ENCODE measurements at places on chromosomes 1 and 21. TPM values are rescaled to one million over a fixed set of nuclear protein-coding genes. Genes with fewer than 3 reads are reported as not detected.

DNA sequence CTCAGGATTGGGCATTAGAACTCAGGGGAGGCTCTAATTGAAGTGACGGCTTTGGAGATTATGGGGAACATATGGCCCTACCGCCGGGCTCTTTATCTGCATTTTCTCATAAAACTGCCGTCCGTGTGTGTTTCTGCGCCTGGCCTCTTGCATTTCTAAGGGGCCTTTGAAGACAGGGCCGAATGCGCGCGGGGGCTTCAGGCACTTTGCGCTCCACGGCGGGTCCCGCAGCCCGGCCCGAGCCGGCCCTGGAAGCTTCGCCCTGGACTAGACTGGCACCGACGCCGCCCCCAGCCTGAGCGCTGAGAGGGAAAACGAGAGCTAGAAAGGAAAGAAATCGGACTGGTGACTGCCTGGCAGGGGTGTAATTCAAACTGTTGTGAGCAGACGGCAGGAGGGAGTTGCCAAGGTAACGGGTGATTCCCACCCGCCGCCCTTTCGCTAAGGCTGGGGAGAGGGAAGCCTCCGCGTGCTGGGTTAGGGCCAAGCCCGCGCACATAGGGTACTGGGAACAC is 120.7 kb downstream of the LMX1A start:
- H3K36me3 ChIP-seq, result no peaks in the 10 kb centered on the region
- no peak for DNase-seq
- H3K27ac ChIP-seq, result no peak overlapping the region

DNA sequence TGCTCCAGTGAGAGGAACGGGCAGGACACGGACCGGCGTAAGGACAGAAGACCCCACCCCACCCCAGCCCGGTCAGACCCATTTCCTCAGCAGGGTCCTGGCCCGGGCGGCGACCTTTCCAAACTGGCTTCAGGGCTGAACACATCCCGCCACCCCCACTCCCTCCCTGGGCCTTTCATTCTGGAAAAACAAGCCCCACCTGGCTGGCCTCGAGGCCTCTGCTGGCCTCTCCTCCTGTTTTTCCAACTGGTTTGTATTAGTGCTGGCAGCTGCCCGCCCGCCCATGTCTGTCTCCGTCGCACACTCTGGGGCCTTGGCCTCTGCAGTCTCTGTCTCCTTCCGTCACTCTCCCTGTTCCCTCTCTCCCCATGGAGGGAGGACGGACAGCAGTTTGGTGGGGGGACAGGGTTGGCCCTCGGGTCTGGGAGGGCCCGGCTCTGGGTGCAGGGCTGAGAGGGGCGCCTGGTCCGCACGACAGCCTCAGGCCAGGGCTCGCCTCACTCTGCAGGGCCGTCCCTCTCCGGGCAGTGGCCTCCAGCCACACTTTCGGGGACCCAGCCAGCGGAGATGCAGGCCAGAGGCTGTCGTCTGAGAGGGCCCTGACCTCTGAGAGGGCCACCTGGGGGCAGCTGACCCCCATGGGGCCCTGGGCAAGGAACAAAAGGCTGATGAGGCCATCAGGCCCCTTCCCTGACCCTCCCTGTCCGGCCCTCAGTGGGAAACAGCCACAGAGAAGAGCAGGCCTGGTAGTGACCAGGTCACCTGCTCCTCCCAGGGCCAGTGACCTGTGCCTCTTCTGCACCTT is 1.5 kb upstream of the MXRA8 start:
- H3K4me3 ChIP-seq, result no peak overlapping the region
- H3K27me3 ChIP-seq, result peaks cover 10% of the 10 kb centered on the region
- peak overlapping the region; percentile 29 for H3K27ac ChIP-seq
- peak; percentile 9 for DNase-seq
- H3K4me1 ChIP-seq, result peaks cover 14% of the 10 kb centered on the region

- H3K27me3 ChIP-seq, result no peaks in the 10 kb centered on the region
- no peaks in the 10 kb centered on the region for H3K4me1 ChIP-seq
- H3K4me3 ChIP-seq, result no peak overlapping the region
- H3K27ac ChIP-seq, result no peak overlapping the region
- no peaks in the 10 kb centered on the region for H3K36me3 ChIP-seq
Observed at GRCh38 chr1:175870217-175870616, 126.8 kb upstream of the TNR start.

- DNase-seq, result no peak
- H3K4me3 ChIP-seq, result no peak overlapping the region
- H3K4me1 ChIP-seq, result peaks cover 12% of the 10 kb centered on the region
- H3K27ac ChIP-seq, result no peak overlapping the region
- no peaks in the 10 kb centered on the region for H3K36me3 ChIP-seq
Observed at GRCh38 chr21:38908537-38908936, 102.8 kb downstream of the ETS2 start.

GRCh38 chr1:162854245-162854882 is 6.6 kb downstream of the CCDC190 start:
- peaks cover 2% of the 10 kb centered on the region for H3K4me1 ChIP-seq
- peaks cover 3% of the 10 kb centered on the region for H3K27me3 ChIP-seq
- peak; percentile 14 for DNase-seq
- no peak overlapping the region for H3K4me3 ChIP-seq
- H3K36me3 ChIP-seq, result no peaks in the 10 kb centered on the region

GRCh38 chr21:45640001-45640887 is 3.3 kb upstream of the PCBP3 start:
- H3K36me3 ChIP-seq, result no peaks in the 10 kb centered on the region
- peaks cover 51% of the 10 kb centered on the region for H3K27me3 ChIP-seq
- H3K4me1 ChIP-seq, result no peaks in the 10 kb centered on the region
- no peak overlapping the region for H3K4me3 ChIP-seq

GRCh38 chr1:47722909-47723580 is 274.1 kb downstream of the TRABD2B start:
- peaks cover 81% of the 10 kb centered on the region for H3K27me3 ChIP-seq
- no peaks in the 10 kb centered on the region for H3K36me3 ChIP-seq
- H3K4me1 ChIP-seq, result peaks cover 13% of the 10 kb centered on the region
- no peak overlapping the region for H3K27ac ChIP-seq
- DNase-seq, result no peak

- no peaks in the 10 kb centered on the region for H3K4me1 ChIP-seq
- H3K27me3 ChIP-seq, result no peaks in the 10 kb centered on the region
- H3K4me3 ChIP-seq, result no peak overlapping the region
- H3K27ac ChIP-seq, result no peak overlapping the region
- H3K36me3 ChIP-seq, result no peaks in the 10 kb centered on the region
Observed at GRCh38 chr1:78348496-78349284, 142.1 kb upstream of the PTGFR start.

FOXD3 gene
- not detected for total RNA-seq

DNA sequence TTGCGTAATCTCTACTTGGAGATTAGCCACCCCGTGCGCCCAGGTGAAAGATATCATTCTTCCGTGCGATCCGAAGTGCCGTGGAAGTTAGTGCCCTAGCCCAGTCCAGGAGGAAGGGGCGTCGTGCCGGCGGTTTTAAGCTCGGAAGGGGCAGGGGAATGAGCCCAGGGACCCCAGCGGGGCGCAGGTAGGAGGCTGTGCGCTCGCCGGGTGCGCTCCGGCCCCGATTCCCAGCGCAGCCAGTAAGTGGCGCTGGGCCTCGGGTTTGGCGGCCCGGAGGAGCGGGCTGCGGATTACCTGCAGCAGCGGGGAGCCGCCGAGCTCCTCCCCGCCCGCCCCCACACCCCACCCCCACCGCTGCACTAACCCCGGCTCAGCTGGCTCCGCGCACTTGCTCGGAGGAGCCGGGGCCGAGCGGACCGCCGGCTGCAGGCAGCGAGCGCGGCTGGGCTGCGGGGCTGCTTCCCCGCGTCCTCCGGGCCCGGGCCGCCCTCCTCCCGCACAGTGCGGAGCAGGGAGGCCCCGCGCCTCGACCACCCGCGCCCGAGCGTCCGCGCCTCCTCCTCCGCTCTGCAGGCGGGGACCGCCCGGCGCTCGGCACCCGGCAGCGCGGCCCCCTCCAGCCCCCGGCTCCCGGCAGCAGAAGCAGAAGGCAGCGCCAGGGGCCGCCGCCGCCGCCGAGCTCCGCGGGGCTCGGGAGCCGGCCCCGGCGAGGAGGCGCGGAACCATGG is at the start of gene RYR2:
TSS of gene RYR2 (plus strand) at position 390 of the 731 bp plus-strand sequence. CDS start at position 728, 338 bp downstream.
- H3K4me1 ChIP-seq, result peaks cover 6% of the 10 kb centered on the region
- H3K27me3 ChIP-seq, result peaks cover 49% of the 10 kb centered on the region
- DNase-seq, result peak; percentile 42
- no peaks in the 10 kb centered on the region for H3K36me3 ChIP-seq
- peak within 1 kb of the TSS; percentile 68 for H3K4me3 ChIP-seq

- no peak overlapping the region for H3K4me3 ChIP-seq
- H3K27me3 ChIP-seq, result peaks cover 11% of the 10 kb centered on the region
- H3K36me3 ChIP-seq, result peaks cover 3% of the 10 kb centered on the region
- DNase-seq, result no peak
Observed at GRCh38 chr1:75588779-75589475, 22.0 kb downstream of the SLC44A5 start.

FTCD gene
- 49.3 TPM for total RNA-seq

- H3K36me3 ChIP-seq, result peaks cover 29% of the 10 kb centered on the region
- DNase-seq, result no peak
- no peak overlapping the region for H3K27ac ChIP-seq
- H3K4me3 ChIP-seq, result no peak overlapping the region
- H3K27me3 ChIP-seq, result no peaks in the 10 kb centered on the region
- peaks cover 4% of the 10 kb centered on the region for H3K4me1 ChIP-seq
Observed at GRCh38 chr1:225554216-225554812, 98.6 kb downstream of the ENAH start.

DNA sequence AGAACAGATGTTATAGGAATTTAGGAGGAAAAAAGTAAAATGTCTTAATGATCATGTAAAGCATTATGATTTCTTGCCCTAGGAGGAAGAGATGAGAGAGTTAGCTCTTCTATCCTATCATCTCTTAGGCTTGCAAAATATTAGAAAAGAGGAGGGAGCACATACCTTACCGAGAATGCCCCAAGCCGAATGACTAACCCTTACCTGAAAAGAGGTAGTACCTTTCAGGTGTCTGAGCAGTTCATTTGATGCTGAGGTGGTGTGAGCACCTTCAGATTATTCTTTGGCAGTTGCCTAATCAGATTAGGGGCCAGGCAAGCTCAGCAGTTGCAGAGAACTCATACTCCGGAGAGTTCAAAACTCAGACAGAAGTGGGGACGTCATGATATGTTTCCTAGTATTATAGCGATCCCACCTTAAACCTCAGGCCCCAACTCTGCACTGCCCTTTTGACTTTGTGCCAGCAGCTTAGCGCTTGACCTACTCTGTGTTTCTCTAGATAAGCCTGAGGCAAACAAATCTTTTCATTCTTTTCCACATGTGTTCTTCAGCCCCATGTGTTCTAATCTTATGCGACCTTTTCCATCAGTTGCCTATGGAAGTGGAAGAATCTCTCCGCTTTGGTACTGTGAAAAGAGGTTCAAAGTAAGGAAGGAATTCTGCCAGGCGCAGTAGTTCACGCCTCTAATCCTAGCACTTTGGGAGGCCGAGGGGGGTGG is 52.5 kb downstream of the ATP2B4 start:
- H3K27me3 ChIP-seq, result no peaks in the 10 kb centered on the region
- no peak for DNase-seq
- no peak overlapping the region for H3K27ac ChIP-seq

AMY2A gene
- total RNA-seq, result not detected

DNA sequence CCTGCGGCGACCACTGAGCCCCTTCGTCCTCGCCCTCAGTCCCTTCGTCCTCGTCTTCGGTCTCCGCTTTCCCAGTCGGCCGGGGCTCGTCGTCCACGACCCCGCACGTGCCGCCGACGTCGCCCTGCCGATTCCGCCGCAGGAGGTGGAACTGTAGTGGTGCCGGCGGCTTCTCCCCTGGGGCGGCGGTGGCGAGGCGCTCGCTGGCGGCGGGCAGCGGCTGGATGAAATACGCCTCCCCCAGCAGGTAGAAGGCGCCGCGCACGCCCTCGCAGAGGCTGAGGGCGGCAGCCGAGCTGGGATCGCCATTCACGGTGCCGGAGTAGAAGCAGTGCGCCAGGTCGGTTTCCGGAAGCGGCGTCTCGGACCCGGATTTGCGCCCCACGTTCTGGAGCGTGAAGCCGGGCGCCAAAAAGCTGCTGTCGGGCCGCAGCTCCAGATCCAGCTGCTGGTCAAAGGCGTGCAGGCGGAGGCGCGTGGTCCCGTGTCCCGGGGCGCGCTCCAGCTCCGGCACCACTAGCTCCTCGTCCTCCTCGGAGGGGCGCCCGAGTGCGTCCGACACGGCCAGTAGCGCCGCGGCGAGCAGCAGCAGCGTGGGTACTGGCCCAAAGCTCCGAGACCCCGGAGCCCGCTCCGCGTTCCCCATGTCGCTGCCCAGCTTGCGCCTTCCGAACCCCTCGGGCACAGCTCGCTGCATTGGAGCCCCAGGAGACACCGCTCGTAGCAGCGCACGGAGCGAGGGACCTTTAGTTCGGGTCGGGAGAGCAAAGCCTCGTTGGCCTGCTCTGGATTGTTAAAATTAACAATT is 747 bp downstream of the ADAMTS1 start:
- peaks cover 8% of the 10 kb centered on the region for H3K27me3 ChIP-seq
- peak; percentile 51 for DNase-seq
- peaks cover 22% of the 10 kb centered on the region for H3K36me3 ChIP-seq
- peak overlapping the region; percentile 98 for H3K27ac ChIP-seq

TTC3 gene
- total RNA-seq, result 281 TPM

AIM2 gene
- total RNA-seq, result 2.1 TPM

ADCY10 gene
- total RNA-seq, result 0.55 TPM

- H3K27ac ChIP-seq, result no peak overlapping the region
- DNase-seq, result no peak
- peaks cover 2% of the 10 kb centered on the region for H3K36me3 ChIP-seq
- no peak overlapping the region for H3K4me3 ChIP-seq
Observed at GRCh38 chr1:165632152-165632469, 1.1 kb downstream of the MGST3 start.

- H3K36me3 ChIP-seq, result peaks cover 16% of the 10 kb centered on the region
- no peak for DNase-seq
- H3K27me3 ChIP-seq, result no peaks in the 10 kb centered on the region
- H3K4me3 ChIP-seq, result no peak overlapping the region
- H3K4me1 ChIP-seq, result peaks cover 49% of the 10 kb centered on the region
Observed at GRCh38 chr1:12456979-12457378, 161.0 kb downstream of the DHRS3 start.

- DNase-seq, result no peak
- H3K4me1 ChIP-seq, result no peaks in the 10 kb centered on the region
- no peak overlapping the region for H3K4me3 ChIP-seq
- H3K27me3 ChIP-seq, result no peaks in the 10 kb centered on the region
- H3K27ac ChIP-seq, result no peak overlapping the region
Observed at GRCh38 chr1:104629589-104629988, 879.9 kb downstream of the AMY1C start.

GRCh38 chr1:207805841-207806421 is 54.1 kb downstream of the CD46 start:
- H3K4me1 ChIP-seq, result peaks cover 12% of the 10 kb centered on the region
- no peak overlapping the region for H3K27ac ChIP-seq
- no peak overlapping the region for H3K4me3 ChIP-seq
- H3K27me3 ChIP-seq, result no peaks in the 10 kb centered on the region

GRCh38 chr1:1179983-1180861 is 6.5 kb downstream of the TTLL10 start:
- peaks cover 2% of the 10 kb centered on the region for H3K4me1 ChIP-seq
- H3K27me3 ChIP-seq, result peaks cover 4% of the 10 kb centered on the region
- H3K36me3 ChIP-seq, result peaks cover 3% of the 10 kb centered on the region
- DNase-seq, result no peak

IVL gene
- total RNA-seq, result not detected

SPRR2A gene
- total RNA-seq, result not detected

FMO2 gene
- total RNA-seq, result not detected
